ENCODE measurements at places on chromosomes 12 and 14.

DNA sequence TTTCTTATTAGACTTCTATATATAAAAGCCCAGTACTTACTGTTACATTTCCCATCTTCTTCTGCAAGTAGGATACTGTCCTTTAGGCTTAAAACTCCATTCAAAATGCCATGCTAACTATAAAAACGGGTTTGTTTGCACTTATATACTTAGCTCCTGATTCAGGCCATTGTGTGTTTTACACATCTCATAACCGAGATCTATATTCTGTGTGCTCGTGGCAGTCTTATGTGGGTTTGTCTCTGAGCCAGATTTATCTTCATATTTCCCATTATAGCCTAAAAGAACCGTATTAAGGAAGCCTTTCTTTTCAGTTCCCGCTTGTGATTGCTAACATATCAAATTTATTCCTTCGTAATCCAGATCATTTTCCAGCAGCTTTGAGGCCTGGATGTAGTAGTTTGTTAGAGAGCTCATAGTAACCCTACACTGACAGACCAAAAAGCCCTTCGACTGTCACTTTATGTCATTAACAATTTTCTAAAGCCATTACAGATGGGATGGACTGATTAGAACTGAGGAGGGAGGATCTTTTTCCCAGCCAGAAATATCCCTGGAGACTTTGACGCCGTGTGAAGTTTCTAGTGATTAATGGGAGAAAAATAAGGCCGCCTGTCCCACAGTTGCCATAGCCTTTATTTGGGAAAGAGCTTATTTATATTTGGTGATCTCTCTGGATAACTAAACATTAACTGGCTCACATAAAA, 508.5 kb downstream of the FOXG1 start:
- no peak for DNase-seq

DNA sequence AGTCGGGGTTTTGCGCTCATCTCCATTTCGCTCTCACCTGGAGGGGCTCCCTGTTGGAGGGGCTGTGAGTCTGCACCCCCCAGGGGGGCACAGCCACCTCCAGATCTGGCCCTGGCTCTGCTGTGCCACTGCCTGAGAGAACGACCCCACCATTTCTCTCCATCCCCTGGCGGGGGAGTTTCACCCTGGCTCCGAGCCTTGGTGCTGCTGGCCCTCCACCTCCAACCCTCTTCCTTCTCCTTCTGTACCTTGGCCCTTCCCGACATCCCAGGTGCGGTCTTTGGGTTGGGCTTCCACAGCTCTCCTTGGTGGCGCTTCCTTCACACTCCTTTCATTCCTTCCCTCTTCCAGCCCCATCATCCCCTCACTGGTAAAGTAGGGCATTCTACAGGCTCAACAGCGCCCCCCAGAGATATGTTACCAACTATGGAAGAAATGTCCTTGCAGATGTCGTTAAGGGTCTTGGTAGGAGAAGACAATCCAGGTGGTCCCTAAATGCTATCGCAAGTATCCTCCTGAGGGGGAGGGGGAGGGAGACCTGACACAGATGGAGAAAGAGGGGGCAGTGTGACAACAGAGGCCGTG, 16.3 kb downstream of the SERPINA1 start:
- no peak for DNase-seq

GRCh38 chr14:74792249-74793039, 29.3 kb downstream of the YLPM1 start:
- DNase-seq, result no peak

GRCh38 chr12:121057794-121058193, 18.7 kb upstream of the OASL start:
- no peak for DNase-seq

- DNase-seq, result no peak
These were observed 11.6 kb upstream of the HECTD1 start for GRCh38 chr14:31219169-31219568.

GRCh38 chr12:104177663-104178501, 37.7 kb upstream of the TXNRD1 start:
- DNase-seq, result no peak

DNA sequence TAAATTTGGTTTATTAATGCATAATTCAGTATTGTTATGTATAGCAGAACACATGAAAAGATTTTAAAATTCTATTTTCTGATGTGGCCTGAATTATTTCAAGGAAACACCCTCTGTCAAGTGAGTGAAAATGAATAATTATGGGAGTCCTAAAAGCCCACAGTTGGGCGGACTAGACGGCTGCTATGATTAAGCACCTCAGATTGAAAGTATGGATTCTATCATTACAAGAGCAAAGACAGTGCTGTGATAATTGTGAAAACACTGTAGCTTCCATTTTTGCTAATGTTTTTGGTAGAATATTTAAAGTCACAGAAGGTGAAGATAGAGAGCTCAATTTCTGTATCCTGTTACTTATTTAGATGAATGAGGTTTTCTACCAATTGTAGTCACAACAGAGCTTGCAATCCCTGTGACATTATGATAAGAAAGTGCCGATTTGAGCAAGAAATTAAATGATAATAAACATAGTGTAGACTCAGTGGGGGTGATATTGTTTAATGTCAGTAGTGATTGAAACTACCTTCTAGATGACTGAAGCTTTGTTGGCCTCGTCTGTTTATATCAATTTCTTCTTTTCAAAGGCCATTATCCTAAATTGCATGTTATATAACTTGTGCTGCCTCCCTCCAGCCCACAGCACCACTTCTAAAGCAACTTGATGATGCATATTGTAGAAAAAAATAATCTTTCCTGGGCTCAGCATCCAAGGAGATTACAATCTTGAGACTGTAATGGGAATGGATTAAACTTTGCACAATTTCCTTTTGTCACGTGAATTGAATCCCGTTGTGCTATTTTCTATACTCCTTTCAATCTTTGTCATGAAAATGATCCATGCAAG, 359.8 kb downstream of the BTG1 start:
- no peak for DNase-seq

DNA sequence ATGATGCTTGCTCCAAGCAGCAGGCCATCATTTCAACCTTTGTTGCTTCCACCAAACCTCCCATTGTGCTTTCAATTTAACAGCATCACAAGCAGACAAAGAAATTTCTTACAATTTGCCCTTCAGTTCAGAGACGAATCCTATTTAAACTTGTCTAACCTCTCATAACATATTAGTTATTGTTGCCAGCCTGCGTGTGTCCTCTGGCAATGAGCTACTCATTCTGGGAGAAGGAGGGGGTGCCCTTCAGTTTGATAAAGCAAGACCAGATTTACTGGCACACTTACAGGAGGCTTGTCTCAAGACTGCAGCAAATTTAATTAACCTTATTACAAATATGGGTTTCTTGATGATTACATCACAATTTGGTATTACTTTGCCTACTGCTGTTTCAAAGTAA, 203.6 kb upstream of the SOX5 start:
- DNase-seq, result no peak

DNA sequence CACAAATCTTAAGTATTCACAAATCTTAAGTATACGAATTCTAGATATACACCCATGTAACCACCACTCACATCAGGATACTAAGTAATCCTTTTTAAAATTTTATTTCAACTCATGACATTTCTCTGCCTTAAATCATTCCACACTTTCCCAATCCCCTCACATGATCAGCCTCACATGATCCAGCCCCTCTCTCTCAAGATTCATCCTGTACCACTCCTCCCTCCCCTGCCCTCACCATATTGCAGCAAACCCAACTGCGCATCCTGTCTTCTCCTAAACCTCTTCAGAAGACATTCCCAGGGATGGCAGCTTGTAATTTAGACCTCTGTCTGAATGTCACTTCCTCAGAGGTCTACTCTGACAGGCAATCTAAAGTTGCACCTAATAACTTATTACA, 1.7 kb upstream of the EIF4B start:
- no peak for DNase-seq

DNA sequence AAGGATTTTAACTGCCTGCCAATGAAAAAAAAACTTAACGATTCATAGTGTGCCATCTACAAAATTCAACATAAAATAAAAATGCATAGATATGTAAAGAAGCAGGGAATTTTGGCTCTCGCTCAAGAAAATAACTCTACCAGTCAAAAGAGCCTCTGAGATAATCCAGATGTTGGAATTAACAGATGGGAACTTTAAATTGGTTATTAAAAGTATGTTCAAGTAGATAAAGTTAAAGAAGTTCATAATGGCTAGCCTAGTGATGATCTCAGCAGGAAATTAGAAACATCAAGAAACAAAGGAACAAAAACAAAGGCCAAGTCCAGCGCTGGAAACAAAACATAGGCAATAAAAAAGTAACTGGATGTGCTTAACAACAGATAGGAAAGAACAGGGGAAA, 23.1 kb downstream of the PIK3C2G start:
- DNase-seq, result no peak

GRCh38 chr14:92960706-92961566, 38.0 kb downstream of the CHGA start:
- no peak for DNase-seq

- DNase-seq, result no peak
These were observed 19.8 kb upstream of the PZP start for GRCh38 chr12:9227950-9228349.

- no peak for DNase-seq
These were observed 377.7 kb downstream of the NUAK1 start for GRCh38 chr12:105761075-105761474.

GRCh38 chr12:40226705-40227104, 1.9 kb downstream of the LRRK2 start:
- no peak for DNase-seq

DNA sequence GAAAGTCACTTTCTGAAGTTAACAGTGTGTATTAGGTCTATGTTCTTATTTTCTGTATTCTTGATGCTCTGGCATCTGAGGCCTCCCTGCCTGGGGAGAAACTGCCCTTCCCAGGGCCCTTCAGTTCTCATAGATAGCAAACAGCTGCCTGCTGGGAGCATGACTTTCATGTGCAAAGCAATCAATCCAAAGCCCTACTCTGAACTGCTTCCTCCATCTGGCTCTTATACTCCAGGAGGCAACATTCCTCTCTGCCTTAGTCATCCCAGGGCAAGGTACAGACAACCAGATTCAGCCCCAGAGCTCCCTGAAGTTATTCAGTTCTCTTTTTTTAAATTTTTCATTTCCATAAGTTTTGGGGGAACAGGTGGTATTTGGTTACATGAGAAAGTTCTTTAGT, 41.7 kb upstream of the RIN3 start:
- no peak for DNase-seq

- no peak for DNase-seq
These were observed 35.3 kb downstream of the PITPNM2 start for GRCh38 chr12:123115409-123116121.

DNA sequence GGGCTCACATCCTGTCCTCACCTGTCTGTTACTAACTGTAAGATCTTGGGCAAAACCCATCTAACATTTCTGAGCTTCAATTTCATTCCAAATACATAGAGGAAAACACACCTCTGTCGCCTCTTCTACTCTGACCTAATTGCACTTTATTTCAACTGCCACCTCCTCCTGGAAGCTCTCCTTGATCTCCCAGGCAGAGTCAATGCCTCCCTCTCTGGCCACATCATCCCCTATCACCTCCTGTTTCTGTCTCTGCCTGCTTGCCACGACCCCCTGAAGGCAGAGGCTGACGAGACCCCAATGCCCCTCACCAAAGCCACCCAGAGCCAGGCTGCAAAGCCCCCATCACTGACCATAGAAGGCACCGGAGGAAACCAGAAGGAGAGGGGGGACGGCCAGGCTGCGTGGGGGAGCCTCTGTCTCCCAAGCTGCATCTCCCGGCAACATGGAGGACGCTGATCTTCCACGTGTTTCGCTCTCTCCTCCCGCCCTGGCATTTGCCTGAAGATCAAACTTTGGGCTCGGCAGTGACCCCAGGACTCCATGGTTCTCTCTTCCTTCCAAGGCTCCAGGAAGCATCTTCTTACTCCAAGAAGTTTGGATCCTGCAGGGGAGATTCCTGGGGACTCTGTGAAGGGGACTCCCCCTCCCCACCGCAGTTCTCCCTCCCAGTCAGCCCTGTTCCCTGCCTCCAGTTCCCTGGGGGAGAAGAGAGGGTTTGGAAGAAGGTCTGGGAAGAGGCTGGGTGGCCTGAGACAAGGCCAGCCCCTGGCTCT, 50.1 kb upstream of the BCL11B start:
- no peak for DNase-seq

DNA sequence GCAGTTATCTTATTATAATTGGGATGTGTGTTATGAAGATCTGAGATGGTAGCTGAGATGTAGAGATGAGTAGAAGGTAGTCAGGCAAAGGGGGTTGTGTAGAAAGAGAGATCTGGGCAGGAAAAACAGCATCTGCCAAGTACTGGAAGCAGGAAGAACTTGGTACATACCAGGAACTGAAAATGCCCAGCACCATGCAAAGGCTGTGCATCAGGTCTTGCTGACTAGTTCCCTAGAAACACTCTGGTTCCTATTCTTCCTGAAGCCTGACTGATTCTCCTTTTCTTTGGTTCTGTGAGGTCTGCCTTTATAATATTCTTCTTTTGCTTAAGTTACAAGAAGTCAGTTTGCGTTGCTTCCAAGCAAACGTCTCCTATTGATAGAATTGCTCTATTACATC, 6.7 kb upstream of the NFATC4 start:
- no peak for DNase-seq

DNA sequence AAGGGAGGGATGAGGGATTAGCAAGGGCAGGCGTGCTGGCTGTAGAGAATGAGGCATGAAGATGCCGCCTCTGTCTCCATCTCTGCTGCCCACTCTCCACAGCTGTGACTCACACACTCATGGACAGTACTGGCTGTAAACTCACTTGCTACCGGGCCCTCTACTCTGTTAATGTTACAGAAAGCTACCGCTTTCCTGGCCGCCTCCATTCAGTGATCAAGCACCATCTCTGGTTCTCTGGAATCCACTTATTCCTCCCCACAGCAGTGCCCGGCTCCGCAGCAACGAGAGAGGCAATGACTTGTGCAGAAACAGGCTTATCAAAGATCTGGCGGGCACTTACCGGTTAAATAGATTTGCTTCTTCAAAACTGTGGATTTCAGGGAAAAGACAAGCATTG, 34.8 kb downstream of the AMN start:
- DNase-seq, result no peak

DNA sequence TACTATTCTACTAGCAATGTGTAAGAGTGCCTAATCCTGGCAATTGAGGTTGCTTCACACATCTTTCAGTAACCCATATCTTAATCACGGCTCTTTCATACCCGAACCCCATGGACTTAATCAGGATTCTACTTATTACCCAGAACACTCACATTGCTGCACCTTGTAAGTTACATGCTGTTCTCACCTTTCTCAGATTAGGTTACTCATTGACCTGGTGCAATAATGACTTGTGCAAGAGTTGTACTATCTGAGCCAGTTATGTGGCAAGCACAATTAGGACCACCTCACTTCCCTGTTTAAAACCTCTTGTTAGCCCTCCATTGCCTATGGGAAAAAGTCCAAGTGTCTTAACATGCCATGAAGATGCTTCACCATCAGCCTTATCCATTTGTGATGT, 306.7 kb upstream of the E2F7 start:
- no peak for DNase-seq

GRCh38 chr14:33922125-33922524, 28.7 kb downstream of the EGLN3 start:
- DNase-seq, result no peak

GRCh38 chr14:24880689-24881088, 169.3 kb downstream of the STXBP6 start:
- DNase-seq, result no peak
